Temporal lobe (tissue), 4 donors: ENCODE measurements at places on chromosomes 3 and 15. TPM values are rescaled to one million over a fixed set of nuclear protein-coding genes. Genes with fewer than 3 reads are reported as not detected.

TCTA gene
- 9.3 TPM for total RNA-seq

PLIN1 gene
- under 0.01 TPM for total RNA-seq

UROC1 gene
- total RNA-seq: not detected

MESP2 gene
- total RNA-seq: not detected

TIMP4 gene
- total RNA-seq: 3.4 TPM

ITGB5 gene
- total RNA-seq: 22.9 TPM

AGTR1 gene
- total RNA-seq: 0.49 TPM

CFAP100 gene
- total RNA-seq: 2.5 TPM

TRPM1 gene
- total RNA-seq: not detected

C3orf20 gene
- not detected for total RNA-seq

SPATA12 gene
- total RNA-seq: not detected

LINGO1 gene
- 46.2 TPM for total RNA-seq

TRIM42 gene
- total RNA-seq: not detected

SLC22A13 gene
- total RNA-seq: under 0.01 TPM

CFAP20DC gene
- 1.2 TPM for total RNA-seq

GUCA1C gene
- not detected for total RNA-seq

C2CD4A gene
- not detected for total RNA-seq

TICRR gene
- total RNA-seq: 1.2 TPM

HGD gene
- 0.98 TPM for total RNA-seq

SNTN gene
- total RNA-seq: not detected

IMPG2 gene
- total RNA-seq: 1.7 TPM

ADAMTSL3 gene
- total RNA-seq: 16.2 TPM

RTP1 gene
- 0.25 TPM for total RNA-seq

TMEM212 gene
- total RNA-seq: not detected

SPRED1 gene
- total RNA-seq: 49.9 TPM

ATP2B2 gene
- 76.2 TPM for total RNA-seq

LRTM1 gene
- total RNA-seq: not detected

RAB6B gene
- 88.3 TPM for total RNA-seq

PP2D1 gene
- not detected for total RNA-seq

CHRNA3 gene
- under 0.01 TPM for total RNA-seq

LSAMP gene
- total RNA-seq: 97.1 TPM
